ENCODE measurements at places on chromosomes 1 and 21.

GRCh38 chr21:38170283-38170682 lies 86.5 kb upstream of the KCNJ15 start:
- DNase-seq: peak; percentile 32

- no peak for DNase-seq
These were observed 56.6 kb upstream of the ID3 start for GRCh38 chr1:23615852-23616251.

DNA sequence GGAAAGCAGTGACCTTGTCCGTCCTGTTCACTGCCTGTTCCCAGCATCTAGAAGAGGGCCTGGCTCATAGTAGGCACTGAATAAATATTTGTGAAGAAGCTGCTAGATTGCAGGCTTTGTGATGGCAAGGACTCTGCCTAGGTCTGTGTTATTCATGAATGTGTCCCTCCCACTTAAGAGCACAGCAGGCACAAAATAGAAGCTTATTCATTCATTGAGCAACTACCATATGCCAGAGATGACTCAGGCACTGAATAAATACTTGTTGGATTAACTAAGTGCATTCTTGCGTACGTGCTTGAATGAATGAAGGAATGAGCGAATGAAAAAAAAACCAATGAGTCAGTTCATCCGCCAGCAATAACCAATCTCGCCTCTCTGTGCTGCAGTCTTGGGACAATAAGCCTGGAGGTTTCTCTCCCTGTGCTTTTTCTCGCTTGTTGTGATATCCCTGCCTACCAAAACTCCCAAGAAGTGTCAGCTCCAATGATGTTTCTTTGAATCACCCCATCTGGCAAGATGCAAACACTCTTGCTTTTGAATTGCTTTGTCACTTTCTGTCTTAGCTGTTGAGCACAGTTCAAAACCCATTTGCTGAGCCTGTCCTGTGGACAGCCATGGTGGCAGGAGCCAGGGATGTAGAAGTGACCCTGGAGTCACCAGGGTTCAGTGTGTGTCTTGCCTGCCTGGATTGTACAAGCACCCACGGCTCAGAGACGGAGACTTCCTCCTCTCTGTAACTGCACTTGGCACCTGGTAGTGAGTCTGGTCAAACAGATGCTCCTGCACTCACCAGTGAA lies 143.9 kb downstream of the KAZN start:
- DNase-seq: peak; percentile 2

DNA sequence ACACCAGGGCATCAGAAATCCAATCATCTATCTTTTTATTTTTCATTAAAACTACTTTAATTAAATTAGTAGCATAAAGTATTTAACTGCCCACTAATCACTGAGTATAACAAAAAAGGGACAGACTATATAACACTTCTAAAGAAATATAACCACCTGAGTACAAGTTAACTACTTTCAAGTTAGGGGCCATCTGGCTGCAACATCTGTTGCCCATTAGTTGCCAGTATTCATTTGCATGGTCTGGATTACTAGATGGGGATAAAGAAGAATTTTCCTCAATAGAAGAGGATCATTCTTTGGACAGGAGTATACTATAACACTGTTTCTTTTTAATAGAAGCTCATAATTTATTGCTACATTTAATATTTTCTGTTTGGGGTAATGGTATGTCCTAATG lies 446.4 kb downstream of the AMY1C start:
- DNase-seq: no peak

GRCh38 chr1:43405219-43405875 lies 15.6 kb downstream of the SZT2 start:
- DNase-seq: no peak

DNA sequence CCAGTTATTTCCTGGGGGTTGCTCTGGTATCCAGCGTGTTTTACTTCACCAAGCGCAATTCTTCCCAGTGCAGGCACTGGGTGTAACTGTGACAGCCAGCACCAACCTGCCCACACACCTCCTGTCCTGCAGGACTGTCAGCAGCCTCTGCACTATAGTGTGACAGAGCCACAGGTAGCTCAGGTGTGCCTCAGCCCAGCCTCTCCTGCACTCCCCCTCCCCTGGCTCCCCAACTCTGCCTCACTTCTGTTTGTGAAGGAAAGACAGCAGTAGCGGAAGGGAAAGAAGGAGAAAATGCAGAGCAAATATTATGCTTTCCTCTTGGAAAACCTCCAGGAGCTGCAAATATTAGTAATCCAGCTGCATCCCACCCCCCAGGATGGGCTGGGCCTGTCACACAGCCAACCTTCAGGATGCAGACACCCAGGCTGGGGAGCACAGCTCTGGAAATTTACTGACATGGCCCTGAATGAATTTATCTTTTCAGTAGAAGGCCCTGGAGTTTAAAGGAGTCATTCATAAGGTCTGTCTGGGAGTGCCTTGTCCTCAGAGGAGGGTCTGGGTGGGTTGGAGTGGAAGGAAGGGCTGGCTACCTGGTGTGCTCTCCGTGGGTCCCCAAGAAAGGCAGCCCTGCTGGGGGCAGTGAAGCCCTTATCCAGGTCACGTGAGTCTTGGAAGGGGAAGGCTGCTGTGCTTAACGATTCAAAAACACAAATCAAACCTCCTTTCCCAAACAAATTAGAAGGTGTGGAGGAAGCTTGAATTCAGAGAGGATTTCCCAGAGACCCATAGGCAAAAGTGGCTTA lies 20.9 kb downstream of the CAPN2 start:
- no peak for DNase-seq

- DNase-seq: peak; percentile 68
These were observed 40.1 kb downstream of the AHDC1 start for GRCh38 chr1:27563591-27564471.

GRCh38 chr21:45970674-45971615 lies 10.6 kb upstream of the COL6A1 start:
- peak; percentile 66 for DNase-seq

DNA sequence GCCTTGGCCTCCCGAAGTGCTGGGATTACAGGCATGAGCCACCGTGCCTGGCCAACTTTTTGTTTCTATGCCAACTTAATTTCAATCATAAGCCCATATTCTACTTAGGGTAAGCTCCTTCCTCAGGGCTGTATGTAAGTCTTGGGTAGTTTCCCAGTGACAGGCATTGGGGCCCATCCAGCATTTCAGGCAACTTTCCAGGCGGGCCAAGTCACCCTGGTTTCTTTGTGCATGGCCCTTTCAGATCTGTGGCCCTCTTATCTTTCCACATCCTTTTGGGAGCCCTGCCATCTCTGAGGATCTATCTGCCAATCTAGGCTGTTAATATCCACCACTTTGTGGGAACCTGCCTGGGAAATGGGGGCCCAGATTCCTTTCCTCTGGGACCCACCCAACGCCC lies 58.7 kb downstream of the TNN start:
- DNase-seq: no peak

Measured in T47D (cell line).